Stimulated activated CD8-positive, alpha-beta memory T cell treated with anti-CD3 and anti-CD28 coated beads, Interleukin-7, amount 100 ng/mL, for 1 hour (primary cell): ENCODE measurements at places on chromosomes 3 and 15.

- DNase-seq, result no peak
Observed at GRCh38 chr3:106206146-106206545, 337.3 kb upstream of the CBLB start.

DNA sequence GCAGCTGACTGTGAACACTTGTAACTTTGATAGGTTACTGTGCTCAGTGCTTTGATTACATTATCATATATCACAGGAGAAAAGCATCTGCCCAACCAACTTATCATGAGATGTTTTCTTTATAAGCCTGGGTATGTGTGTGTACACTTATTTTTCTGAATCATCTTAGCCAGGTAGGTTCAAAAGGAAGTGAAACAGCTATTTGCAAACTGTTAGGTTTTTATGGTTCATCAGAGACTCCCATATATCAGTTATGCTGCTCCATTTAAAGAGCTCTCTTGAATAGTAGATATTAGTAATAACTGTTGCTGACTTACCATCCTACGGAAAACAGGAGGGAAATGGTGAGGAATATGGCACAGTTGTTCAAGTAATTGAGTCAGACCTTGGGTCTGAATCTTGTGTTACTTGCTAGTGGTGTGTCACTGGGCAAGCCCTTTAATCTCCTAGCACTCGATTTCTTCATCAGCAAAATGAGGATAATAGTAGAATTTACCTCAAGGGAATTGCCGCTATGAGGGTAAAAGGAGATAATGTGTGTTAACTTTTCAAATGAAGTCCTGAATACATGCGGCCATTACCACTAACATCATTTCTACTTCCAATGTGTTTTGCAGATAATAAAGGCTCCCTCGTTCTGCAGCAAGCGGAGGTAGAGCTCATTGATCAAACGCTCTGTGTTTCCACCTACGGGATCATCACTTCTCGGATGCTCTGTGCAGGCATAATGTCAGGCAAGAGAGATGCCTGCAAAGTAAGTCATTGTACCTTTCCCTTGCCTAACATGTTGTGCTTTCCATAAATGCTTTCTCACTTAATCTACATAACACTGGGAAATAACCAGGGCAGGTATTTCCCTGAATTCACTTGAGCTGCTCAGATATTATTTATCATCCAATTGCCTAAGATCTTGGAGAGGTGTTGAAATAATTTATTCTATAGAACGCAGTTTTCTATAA lies 7.8 kb upstream of the C3orf52 start:
- no peak for DNase-seq

- no peak for DNase-seq
Observed at GRCh38 chr15:44132057-44132456, 63.0 kb downstream of the FRMD5 start.

DNA sequence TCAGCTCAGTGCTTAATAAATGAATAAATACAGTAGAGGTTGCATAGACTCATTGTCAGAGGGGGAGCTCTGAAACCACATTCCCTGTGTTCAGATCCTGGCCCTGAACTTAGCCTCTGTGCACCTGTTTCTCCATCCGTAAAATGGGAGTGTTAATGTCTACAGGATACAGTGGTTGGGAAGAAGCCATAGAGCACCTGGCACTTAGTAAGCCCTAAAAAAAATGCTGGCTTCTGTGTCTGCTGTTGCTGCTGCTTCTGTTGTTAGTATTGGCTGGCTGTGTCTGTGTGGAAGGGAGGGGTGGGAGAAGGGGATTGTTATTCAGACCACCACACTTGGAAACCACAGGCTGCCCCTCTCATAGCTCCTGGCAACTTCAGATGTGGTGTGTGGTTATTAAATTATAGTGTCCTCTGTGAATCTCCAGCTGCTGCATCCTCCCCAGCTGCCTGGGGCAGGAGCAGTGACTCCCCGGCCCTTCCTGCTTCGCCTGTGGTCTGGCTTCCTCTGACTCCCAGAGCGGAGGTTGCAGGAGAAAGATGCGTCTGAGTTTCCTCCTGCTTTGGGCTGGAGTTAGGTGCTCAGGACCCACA lies 31.0 kb downstream of the FGD5 start:
- no peak for DNase-seq

DNA sequence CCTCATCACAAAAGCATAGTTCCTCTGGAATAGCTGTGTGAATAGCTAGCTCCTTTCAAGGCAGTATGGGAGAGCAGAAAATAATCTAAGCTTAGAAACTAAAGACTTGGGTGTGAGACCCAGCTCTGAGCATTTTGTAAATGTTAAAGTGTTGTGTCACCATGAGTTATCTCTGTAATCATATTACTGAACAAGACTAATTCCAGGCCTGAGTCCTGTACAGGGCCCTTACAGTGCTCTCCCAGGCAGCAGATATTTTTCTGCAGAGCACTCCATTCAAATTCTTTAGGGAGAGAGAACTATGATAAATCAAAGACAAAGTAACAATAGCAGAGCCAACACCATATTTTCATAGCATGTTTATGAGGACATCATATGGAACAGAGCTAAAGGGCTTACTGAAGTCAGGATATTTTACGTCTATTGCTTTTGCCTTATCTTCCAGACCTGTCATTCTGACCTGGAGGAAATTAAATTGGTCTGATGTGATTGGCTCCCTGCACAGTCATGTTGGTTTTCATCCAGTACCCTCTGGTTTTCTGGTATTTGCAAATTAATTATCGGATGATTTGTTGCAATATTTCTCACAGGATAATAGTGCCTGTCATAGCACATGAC lies 172.6 kb upstream of the PPP2R3A start:
- DNase-seq, result no peak

- DNase-seq, result no peak
Observed at GRCh38 chr3:24605511-24606028, 110.9 kb upstream of the THRB start.

DNA sequence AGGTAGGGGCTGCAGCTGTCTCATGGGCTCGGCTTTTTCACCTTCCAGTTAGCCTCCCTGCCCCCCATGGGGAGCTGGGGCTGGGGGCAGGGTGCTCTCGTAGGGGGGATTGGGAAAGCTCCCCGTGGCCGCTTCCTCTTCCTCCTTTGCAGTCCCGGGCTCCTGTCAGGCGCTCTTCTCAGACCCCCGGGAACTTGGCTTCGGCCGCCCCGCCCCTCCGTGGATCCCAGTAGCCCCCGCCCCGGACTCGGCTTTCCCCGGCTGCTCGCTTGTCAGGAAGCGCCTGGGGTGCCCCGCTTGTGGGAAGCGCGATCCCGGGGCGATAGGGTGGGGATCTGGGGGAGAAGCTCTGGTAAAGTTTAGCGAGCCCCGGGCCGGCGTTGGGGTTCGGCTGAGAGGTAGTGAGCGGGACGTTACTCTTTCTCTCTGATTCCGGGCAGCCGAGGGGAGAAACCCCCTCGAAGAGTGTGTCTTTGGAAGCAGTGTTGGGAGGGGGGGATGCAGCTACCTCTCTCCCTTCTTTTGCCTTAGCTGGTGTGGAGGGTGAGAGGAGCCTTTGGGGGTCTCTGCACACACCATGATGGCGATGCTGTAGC lies 611 bp downstream of the PIAS1 start:
- DNase-seq, result peak; percentile 8

DNA sequence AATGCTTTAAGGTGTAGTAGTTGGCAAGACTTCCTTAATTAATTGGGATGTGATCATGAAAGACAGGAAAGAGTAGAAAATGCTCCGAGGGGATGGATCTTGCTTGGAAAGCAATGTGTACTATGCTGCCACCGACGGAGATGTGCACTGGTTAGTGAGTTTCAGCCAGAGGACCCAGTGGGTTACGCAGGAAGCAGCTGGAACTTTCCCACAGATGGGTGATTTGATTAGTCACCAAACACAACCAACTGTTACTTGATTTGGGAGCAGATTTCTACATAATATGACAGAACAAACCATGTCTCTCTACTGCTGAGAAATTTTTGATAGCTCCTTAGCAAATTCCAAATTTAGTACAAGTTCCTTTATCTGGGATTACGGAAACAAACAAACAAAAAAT lies 245.4 kb upstream of the MCTP2 start:
- DNase-seq, result no peak

- no peak for DNase-seq
Observed at GRCh38 chr15:73303636-73304035, 65.1 kb downstream of the HCN4 start.

GRCh38 chr3:55297245-55297644 lies 189.9 kb downstream of the WNT5A start:
- DNase-seq, result no peak

DNA sequence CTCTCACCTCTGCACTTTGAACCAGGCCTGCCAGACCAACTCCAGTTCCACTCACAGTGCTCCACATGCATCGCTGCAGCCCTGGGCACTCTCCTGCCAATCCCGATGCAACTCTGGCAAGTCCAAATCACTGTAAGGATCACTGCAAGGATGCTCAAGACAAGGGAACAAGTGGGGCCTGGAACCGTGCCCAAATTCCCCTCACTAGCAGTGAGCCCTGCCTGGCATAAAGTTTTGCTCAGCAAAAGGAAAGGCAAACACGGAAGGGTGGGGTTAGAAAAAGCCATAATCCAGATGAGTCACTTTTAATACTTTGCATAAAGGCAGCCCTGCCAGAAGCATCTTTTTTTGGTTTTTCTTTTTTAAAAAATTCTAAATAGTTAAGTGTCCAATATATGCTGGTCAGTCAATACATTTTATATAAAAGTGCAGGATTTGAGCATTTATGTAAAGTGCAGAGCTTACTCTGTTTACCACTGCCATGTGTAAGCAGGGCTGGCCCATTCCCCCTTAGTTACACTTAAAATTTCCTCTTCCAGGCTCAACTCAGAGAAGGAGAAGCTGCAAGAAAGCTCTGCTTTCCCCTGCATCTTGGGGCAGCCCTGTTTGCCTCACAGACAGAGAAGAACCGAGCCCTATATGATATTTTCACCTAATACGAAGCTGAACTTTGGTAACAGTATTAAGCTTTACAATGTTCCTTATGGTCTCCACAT lies 102.2 kb downstream of the CD47 start:
- no peak for DNase-seq

DNA sequence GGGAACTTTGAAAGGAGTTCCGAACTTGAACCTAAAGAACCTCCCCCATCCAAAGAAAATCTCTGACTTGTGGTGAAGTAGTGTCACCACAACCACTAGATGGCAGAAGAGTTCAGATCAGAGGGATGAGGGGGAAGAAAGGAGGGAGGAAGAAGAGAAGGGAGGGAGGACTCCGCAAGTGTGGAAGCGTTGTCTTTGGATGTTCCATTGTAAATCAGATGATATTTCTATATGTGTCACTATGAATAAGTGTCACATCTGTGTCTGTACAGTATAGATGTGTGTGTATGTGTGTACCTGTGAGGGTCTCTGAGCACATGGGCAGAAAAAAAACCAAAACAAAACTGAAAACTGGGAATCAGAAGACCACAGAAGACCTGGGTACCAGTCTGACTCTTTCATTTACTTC lies 16.9 kb downstream of the SLC24A1 start:
- DNase-seq, result no peak

DNA sequence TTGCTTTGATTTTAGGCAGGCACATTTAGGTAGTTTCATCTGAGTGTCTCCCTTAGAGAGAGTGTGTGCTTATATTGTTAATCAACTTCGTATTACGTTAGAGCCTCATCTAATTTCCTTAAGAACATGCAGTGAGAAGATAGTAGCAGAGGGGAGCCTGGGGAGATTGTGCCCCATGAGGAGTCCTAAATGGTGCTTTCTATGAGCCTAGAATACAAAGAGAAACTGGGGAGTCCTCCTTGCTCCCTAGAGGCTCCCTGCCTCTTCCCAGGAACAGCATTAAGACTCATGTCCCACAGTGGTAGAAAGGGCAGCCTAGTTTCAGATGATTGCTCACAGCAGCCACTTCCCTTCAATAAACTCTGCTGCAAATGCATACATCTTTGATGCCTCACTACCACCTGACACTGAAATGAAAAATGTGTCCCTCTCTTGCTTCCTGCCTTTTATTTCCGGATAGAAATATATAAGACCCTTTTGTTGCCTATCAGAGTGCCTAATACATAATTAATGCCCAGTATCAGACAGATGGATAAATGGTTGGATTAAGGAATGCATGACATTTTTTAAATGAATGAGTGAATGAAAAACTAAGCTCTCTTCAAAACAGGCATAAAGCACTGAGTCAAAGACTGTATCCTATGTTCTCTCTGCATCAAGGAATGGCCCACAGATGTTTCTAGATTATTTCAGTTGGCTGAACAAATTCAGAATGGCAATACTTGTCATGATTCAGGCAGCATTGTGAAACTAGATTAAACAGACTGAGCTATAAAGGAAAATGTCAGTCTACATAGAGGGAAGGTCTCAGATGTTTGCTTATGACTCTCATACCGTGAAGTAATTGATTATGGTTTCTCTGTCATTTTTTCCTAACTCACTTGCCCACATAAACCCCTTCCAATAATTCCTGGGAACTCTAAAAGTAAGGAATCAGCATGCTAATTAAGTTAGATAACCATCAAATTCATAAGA lies 362.1 kb downstream of the LRRC3B start:
- no peak for DNase-seq

DNA sequence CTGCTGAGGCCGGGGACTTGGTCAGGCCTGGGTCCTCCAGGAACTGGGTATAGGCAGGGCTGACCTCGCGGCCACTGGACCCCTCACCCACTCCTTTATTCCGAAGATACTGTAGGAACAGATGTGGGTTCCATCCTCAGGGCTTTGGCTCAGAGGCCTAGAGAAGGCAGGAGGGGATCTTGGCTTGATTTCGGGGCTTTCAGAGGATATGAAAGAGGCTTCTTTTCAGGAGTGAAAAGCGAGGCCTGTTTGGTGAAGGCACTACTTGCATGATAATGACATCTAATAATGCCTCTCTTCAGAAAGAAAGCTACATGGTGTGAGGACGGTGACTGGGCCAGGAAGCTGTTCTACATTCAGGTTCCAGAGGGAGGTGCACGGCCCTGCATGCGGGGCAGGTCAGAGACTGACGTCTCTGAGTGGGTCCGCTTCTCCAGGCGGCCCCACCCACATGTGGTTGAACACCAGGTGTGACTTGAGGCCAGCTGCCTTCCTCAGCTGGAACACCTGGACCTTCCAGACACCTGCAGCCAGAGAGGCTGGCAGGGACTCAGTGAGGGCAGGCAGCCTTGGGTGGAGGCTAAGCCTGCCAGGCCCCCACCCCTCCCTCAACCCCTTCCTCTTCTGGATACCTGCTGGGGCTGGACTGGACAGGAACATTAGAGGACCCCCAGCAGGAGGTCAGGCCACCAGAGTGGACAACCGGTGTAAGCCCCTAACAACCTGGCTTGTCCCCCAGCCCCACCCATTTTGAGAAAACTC lies 31.1 kb upstream of the HHATL start:
- no peak for DNase-seq

DNA sequence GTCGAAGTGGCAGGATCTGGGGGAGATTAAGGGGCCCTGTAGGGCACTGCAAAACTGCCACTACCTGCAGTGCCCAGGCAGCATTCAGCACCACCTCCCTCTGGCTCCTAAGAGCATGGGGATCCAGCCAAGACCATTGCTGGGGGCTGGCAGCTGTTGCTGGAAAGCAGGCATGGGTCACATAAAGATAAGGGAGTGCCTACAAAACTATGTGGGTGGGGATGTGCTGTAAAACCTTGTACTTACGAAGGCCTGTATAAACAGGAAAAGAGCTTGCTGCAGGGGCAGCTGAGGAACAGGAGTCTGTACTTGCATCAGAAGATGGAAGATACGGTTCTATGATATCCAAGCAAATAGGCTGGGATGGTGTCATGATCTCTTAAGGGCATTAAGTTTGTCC lies 27.1 kb downstream of the IL20RB start:
- no peak for DNase-seq

- no peak for DNase-seq
Observed at GRCh38 chr3:170350515-170351413, 6.8 kb upstream of the SKIL start.
